Natural killer cell treated with Interleukin-12 subunit alpha and Interleukin-12 subunit beta and Interleukin-15 and Interleukin-18, amount 100 ng/mL, for 72 hours (primary cell): ENCODE measurements at places on chromosomes 5 and 9. TPM values are rescaled to one million over a fixed set of nuclear protein-coding genes. Genes with fewer than 3 reads are reported as not detected.

BTNL8 gene
- total RNA-seq = not detected

ZNF883 gene
- total RNA-seq = 0.83 TPM

URM1 gene
- total RNA-seq = 89.4 TPM

AK1 gene
- 11.5 TPM for total RNA-seq

FOXD4L5 gene
- 0.21 TPM for total RNA-seq
